ENCODE measurements at places on chromosomes 7 and 10. TPM values are rescaled to one million over a fixed set of nuclear protein-coding genes. Genes with fewer than 3 reads are reported as not detected.

- DNase-seq: no peak
These were observed 54.7 kb upstream of the NPTX2 start for GRCh38 chr7:98562381-98562823.

GRCh38 chr7:104923010-104923421 is 91.0 kb upstream of the KMT2E start:
- peak; percentile 63 for DNase-seq

GRCh38 chr7:42878303-42878702 is 33.6 kb downstream of the C7orf25 start:
- no peak for DNase-seq

DNA sequence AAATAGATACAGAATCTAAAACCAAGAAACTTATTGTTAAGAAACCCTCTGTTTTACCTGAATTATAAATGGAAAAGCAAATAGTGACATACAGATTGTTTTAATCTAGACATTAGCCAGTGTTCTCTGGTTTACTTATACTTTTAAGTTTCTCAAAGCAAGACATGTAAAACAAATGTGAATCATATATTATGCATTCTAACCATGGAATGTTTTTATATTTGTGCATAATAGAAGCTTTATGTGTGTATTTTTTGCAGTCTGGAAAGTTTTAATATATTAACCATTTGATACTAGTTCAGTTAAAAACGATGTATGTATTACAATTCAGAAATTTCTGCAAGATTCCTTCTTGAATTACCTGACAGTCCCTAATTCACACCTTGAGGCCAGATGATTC is 150.6 kb upstream of the TMEM72 start:
- DNase-seq: no peak

The LRWD1 gene
- 33.7 TPM for polyA plus RNA-seq

Data from H1 (cell line).